ENCODE measurements at places on chromosomes 1 and 21.

DNA sequence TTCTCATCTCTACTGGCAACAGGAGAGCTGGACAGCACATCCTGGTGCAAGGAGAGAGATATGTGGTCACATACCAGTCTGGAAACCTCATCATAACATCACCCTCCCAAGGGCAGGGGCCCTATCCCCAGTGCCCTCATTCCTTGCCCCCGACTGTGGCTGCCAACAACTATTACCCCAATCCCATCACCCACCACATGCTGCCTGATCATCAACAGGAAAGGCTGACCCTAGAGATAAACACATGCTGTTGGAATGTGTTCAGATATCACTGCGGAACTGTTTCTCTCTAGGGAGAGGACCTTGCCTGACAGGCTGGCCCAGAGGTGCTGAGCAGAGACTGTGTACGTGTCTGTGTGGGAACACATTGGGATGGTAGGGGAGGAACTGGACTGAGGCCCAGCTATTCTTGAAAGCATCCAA lies 4.5 kb upstream of the INKA2 start:
- no peak for DNase-seq

GRCh38 chr1:66985835-66986234 lies 61.0 kb downstream of the MIER1 start:
- DNase-seq, result no peak

- DNase-seq, result no peak
Measured at GRCh38 chr1:24351918-24352627, 32.9 kb downstream of the GRHL3 start.

DNA sequence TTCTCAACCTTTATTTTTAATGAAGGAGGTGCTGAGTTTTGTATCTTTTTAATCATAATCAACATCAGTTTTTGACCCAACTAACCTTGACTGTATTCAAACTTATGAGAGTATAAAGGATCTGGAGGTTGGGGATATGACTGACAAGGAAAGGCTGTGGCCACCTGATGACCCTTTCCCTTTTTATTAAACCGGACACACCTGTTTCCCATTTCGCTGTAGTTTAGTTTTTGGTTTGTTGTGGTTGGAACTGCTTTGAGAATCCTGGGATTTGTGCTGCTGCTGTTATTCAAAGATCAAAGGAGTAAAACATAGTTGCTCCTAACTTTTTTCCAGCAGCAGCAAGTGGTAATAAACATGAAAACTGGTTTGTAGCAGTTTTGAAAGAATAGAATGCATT lies 12.4 kb downstream of the PRPF38A start:
- DNase-seq, result no peak

- no peak for DNase-seq
Measured at GRCh38 chr1:233109096-233109495, 158.7 kb downstream of the NTPCR start.

DNA sequence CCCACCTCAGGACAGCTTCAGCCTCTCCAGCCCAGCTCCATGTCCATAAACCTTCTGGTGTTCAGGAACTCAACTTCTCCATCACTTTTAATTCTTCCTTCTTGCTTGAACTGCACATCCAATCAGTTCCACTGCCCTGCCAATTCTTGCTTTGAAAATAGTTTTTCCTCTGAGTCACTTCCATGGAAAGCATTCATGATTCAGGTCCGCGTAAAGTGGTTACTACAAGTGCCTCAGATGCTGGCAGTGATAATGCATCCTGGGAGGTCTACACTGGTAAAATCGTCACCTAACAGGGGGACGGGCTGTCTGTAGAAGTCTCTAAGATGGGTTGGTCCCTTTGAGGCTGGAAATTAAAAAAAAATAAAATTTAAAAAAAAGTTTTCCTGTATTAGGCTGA lies 25.9 kb upstream of the RCAN1 start:
- no peak for DNase-seq

DNA sequence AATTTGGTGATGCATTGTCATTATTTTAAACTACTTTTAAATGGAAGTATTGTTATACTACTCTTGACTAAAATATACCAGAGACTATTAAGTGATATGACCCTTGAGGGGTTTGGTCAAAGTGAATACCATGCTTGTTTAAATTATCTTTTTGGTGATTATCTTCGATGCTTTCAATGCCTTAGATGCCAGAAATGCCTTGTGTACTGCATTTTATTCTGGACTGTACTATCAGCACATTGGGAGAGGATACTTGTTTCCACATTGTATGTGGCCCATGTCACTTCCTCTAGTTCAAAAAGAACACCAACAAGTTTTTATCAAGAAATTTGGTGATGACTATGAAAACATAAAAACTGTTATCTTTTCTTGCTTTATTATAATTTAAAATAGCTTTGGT lies 16.3 kb downstream of the MAP3K7CL start:
- no peak for DNase-seq

- DNase-seq, result no peak
Measured at GRCh38 chr1:228262475-228262874, 54.6 kb downstream of the OBSCN start.

All from esophagus squamous epithelium (tissue), 5 donors.